ENCODE measurements at places on chromosomes 5 and 9.

GRCh38 chr9:112377087-112377486 is 2.8 kb upstream of the HSDL2 start:
- no peak for DNase-seq

- DNase-seq, result no peak
Measured at GRCh38 chr9:133632806-133633680, 3.1 kb upstream of the DBH start.

DNA sequence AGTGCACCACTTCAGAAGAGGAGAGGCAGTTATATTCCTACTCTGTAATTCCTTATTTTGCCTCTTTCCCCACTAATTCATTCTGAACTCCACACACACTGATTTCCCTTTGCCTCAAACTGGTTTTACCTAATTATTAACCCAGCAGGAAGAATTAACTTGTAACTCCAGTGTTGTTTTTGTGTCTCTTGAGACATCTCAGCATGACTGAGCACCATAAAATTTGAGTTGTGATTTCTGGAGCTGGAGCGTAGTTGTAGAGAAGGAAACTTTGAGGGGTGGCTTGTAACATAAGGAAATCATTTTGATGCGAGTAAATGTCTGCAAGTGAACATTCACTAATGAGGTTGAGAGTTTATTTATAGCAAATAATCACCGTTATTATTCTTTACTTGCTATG is 265.2 kb downstream of the TMEM38B start:
- no peak for DNase-seq

DNA sequence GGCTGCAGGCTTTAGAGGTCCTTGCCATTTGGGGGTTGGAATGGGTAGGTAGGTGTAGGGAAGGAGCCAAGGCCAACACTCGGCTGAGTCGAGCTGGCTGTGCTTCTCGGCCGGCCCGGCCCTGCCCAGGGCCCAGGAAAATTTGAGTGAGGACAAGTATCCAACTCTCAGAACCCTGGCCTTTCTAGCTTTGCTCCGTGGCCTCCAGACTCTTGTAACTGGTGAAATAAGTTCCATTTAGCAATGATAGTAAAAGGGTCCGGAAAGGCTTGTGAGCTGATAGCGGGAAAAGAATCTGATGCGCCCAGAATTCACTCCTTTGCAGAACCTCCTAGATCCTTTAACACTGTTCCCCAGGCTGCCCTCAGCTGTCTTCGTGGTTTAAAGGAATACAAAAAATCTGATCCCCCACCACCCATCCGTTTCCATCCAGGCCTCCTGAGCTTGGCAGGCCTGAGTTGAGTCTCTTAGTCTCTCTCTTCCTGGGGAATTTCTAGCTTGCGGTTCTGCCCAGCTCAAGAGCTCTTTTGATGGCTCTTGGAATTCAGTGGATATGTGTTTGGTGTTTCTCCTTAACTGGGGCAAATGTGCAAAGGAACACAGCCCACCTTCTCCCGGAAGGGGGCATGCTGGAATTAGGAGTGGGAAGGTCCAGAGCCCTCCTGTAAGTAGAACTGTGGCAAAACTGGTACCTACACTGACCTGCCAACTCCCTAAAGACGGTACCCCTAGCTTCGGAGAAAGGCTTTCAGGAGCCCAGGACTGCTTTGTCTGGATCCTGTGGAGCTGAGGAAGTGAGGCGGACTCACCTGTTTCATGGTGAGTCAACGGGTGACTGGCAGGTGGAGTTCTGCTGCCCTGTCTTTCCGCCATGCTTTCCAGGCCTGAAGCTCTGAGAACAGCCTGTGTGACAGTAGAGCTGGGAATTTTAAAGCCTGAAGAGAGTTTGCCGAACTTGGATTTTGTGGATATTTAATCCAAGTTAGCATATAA is 1.7 kb downstream of the DMRT3 start:
- no peak for DNase-seq

- no peak for DNase-seq
Measured at GRCh38 chr9:68744426-68744825, 39.4 kb downstream of the PIP5K1B start.

DNA sequence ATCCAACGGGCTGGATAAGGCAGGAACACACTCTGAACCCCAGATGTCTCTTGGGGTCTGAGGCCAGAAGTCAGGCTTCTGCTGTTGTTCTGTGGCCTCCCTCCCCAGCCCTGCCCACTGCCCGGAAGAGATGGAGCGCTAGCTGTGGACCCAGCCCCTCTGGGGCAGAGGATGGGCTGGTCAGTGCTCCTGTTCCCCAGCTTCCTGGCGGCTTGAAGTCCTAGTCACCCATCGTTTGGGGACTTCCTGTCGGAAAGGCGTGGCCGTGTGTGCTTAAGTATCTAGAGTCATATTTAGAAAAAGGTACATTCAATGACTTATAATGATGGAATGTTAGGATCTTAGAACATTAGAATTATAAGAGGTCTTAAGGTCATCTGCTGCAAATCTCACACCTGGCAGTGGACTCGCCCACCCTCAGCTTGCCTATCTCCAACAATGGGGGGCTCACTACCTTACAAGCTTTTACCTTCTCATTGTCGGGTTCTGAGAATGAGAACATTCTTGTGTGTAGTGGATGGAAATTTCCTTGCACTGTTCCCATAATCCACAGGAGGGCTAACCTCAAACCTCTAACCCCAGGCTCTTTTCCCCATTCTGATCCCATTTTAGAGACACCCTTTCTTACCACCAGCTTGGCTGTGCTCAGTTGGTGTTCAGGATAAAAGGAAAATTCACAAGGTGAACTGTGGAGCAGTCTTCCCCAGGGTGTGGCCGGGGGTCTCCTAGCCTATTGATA is 13.4 kb upstream of the AIF1L start:
- DNase-seq, result no peak

GRCh38 chr9:20303996-20304395 is 318.3 kb downstream of the MLLT3 start:
- no peak for DNase-seq

DNA sequence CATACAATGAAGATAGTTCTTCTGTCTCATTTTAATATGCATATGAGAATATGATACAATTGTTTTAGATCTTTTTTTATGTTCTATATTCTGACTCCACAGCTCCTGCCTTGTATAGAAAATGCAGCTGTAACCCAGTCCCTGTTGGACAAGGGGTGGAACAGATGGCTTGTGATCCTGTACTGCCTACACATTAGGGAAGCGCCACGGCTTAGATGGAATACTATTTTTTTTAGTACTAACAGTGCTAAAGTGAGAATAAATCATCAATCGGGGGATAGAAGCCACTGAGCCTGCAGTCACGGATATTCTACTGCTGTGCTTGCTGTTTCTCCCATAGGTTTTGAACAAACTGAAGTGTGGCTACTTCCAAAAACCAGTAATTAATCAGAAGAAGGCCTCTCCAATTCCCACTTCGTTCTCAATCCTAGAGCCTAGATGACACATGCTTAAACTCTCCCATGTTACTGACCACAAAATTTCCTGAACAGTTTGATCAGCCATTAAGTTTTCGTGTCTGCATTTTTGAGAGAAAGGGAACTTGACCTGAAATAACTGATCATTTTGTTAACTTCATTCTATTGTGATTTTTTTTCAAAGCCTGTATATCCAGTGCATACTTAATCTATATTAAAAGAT is 150.3 kb downstream of the CDH18 start:
- DNase-seq, result no peak

DNA sequence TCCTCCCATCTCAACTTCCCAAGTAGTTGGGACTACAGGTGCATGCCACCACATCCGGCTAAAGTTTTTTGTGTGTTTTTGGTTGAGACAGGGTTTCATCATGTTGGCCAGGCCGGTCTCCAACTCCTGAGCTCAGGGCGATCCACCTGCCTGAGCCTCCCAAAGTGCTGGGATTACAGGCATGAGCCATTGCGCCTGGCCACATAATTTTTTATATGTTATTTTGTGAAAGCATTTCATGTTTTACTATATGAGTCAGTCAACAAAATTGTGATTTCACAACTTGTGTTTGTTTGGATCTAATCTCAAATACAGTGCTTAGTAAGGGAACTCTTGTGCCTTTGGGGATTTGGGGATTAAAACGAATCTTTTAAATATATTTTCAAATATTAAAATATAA is 20.0 kb upstream of the FAM120AOS start:
- DNase-seq, result no peak

GRCh38 chr9:34715639-34716215 is 5.8 kb upstream of the CCL21 start:
- no peak for DNase-seq

- peak; percentile 46 for DNase-seq
Measured at GRCh38 chr5:35651002-35651756, 33.5 kb downstream of the SPEF2 start.
